ENCODE measurements at places on chromosomes 12 and 14. TPM values are rescaled to one million over a fixed set of nuclear protein-coding genes. Genes with fewer than 3 reads are reported as not detected.

GALNT16 gene
- 1.2 TPM for total RNA-seq

KCNK10 gene
- not detected for total RNA-seq

TEX22 gene
- 0.14 TPM for total RNA-seq

C14orf180 gene
- total RNA-seq, result 0.09 TPM

AMHR2 gene
- total RNA-seq, result 0.89 TPM

SLC7A7 gene
- total RNA-seq, result 9.2 TPM

KRT72 gene
- not detected for total RNA-seq

TMEM30B gene
- total RNA-seq, result 7.3 TPM

All from liver (tissue), 10 donors.